ENCODE measurements at places on chromosomes 13 and 19.

DNA sequence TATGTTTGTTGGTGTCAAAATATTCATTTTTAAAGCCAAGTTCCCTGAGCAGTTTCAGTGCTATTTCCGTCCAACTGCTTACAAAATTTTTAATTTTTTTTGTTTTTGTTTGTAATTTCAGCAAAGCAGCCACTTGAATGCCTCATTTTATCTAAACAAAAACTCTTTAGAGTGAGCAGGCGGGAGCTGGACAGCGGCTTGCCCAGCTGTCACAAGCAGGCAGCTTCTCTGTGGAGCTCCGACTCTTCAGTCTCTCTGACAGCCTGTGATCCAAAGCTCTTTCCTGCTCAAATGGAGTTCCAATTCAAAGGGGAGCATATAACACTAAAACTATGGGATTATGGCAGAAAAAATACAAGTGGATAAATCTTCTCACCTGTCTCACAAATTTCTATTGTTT lies 618.3 kb upstream of the PCDH20 start:
- DNase-seq = no peak

DNA sequence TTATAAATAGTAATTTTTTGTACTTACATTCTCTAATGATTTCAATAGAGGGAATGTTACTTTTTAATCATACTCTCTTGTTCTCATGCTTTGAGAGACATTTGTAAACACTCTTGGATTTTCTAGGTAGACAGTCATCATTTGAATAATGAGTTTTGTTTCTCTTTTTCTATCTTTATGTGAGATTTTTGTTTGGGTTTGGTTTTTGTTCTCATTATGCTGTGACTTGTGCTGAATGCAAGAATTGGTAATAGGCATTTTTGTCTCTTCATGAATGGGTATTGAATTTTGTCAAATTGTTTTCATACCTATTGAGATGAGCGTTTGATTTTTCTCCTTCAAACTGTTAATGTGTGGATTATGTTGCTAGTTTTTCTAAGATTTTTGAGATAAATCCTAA lies 56.8 kb upstream of the GPR183 start:
- no peak for DNase-seq

GRCh38 chr13:98300956-98301641 lies 124.0 kb upstream of the RNF113B start:
- no peak for DNase-seq

DNA sequence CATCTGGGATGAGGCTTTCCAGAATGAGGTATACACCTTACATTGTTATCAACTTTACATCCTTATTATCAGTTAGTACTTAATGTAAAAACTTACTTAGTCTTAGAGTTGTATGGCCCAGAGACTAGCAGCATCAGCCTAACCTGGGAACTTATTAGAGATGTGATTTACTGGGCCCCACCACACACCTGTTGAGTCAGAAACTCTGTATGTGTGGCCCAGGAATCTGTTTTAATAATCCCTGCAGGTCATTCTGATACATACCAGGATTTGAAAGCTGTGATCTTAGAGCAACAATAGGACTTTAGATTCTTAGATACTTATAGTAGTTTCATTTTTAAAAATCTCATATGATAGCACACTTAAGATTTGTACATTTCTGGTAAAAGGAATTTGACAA lies 17.4 kb downstream of the FNDC3A start:
- DNase-seq = no peak

GRCh38 chr19:54517483-54517882 lies 14.9 kb downstream of the LAIR2 start:
- DNase-seq = no peak

DNA sequence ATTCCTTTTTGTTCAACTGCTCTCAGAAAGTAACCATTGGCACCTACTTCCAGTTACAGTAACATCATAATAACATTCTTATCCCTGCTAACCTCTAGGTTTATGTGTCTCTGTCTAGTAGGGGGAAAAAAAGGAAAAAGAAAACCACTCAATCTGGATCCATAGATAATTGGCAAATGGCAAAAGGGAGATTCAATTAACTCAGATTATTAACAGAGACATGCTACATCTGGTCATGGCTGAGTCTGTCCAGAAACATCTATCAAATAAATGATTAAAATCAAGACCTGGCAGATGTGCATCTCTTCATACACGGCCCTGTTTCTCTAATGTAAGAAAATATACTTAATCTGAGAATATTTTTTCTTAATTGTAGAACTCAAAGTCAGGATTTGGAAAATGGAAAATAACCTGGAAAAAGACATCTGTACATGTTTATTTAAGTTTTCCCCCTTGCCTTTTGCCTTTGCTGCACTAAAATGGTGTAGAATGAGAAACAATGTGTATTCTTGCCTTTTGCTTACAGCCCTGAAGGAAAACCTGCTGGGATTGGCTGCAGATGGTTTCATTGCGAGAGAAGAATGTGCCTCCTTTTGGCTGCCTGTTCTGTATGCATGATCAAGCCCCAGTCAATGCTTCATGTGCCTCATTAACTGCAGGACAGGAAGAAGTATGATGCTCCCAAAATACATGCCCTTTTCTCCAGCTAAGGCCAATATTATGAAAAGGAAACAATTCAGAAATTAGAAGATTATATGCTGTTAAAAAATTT lies 921.6 kb upstream of the PCDH20 start:
- DNase-seq = no peak

DNA sequence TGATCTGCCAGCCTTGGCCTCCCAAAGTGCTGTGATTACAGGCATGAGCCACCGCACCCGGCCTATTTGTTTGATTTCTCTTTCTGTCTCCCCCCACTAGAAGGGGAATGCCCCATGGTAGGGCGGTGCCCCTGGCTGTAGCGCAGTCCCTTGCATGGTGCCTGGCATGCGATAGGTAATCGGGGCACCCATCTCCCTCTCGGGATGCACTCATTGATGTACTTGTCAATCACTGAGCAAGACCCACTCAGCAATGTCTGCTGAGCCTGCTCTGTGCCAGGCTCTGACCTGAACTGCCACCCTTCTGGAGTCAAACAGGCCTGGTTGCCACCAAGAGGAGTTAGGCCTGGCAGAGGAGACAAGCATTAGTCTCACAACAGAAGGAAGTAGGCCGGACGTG lies 19.8 kb downstream of the DNM2 start:
- DNase-seq = no peak

DNA sequence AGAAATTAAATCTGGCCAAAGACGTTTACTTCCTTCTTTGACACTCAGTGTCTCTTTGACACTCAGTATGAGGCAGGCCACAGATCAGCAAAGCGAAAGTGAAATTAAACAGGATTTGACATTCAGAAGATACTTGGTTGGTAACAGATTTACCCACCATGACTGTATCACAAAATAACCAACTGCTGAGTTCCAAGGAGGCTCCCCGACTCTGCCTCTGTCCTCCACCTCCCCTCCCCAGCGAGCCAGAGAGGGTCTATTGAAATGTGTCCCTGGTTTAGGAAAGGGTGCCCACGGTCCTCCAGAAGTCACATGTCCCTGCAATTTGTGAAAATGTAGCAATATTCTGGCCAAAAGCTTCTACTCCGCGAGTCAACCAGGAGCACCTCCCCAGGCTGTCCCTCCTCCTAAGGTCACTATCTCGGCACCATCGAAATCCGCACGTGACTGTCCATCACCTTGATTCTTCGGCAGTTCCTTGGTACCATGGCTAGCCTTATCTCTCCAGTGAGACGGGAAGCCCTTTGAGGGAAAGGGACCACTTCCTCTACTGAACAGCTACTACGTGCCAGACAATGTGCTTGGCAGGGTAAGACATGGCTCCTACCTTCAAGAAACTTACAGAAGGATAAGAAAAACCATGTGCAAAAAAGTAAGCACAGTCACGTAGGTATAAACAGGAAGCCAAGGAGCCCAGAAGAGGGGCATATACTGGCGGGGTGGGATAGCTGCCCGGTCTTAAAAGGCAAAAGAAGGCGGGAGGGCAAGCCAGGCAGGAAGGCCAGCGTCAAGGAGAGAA lies 1.5 kb downstream of the N4BP2L1 start:
- DNase-seq = no peak

GRCh38 chr19:19458110-19458816 lies 52.8 kb downstream of the GATAD2A start:
- no peak for DNase-seq

DNA sequence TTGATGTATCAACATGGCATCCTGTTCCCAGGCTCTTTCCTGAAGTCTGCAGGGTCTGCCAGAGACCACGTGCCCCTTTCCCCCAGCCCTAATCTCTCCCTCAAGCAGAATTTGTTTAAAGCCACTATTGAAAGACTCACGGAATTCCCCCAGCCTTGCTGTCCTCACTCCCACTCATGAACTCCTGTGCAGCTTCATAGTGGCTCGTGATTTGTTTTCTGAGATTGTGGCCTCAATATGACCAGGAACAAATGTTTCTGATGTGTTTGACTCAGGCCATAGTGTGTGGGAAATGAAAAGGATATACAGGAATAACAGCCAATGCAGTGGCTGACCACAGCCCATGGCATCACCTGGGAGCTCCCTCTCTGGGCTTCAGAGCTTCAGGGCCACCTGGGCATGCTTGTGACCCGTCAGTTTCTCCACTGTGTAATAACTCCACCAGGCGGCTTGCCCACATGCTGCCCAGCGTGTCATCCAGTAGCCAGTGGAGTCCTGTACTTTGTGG lies 8.1 kb upstream of the SERPINE3 start:
- no peak for DNase-seq

DNA sequence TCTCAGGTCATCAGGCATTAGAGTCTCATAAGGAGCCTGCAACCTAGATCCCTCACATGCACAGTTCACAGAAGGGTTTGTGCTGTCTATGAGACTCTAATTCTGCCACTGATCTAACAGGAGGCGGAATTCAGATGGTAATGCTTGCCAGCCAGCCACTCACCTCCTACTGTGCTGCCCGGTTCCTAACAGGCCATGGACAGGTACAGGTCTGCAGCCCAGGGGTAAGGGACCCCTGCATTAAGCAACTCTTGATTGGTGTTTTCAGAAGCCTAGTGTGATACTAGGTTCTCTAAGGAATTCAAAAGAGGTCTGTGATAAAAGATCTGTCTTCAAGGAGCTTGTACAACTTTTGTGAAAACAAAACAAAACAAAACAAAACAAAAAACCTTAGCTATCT lies 31.1 kb downstream of the CAB39L start:
- DNase-seq = no peak

DNA sequence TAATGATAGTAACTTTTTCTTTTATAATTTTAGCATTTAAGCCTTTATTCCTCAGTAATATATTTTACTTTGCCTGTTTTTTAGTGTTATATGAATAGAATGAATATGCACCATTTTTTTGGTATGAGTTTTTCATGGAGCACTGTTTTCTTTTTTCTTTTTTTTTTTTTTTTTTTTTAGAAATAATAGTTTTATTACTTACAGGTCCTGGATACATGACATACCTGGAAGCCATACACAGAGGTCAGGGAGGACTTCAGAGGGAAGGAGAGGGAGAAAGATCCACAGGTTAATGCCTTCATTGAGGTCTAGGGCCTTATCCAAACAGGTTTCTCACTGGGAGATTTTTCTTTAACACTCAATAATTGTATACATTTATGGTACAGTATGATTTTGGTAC lies 26.4 kb downstream of the KCTD4 start:
- no peak for DNase-seq

- no peak for DNase-seq
Measured at GRCh38 chr19:55437410-55437809, 5.7 kb downstream of the SHISA7 start.

GRCh38 chr13:29703421-29703820 lies 107.9 kb upstream of the SLC7A1 start:
- DNase-seq = no peak

- no peak for DNase-seq
Measured at GRCh38 chr13:33932769-33933406, 114.9 kb downstream of the RFC3 start.

DNA sequence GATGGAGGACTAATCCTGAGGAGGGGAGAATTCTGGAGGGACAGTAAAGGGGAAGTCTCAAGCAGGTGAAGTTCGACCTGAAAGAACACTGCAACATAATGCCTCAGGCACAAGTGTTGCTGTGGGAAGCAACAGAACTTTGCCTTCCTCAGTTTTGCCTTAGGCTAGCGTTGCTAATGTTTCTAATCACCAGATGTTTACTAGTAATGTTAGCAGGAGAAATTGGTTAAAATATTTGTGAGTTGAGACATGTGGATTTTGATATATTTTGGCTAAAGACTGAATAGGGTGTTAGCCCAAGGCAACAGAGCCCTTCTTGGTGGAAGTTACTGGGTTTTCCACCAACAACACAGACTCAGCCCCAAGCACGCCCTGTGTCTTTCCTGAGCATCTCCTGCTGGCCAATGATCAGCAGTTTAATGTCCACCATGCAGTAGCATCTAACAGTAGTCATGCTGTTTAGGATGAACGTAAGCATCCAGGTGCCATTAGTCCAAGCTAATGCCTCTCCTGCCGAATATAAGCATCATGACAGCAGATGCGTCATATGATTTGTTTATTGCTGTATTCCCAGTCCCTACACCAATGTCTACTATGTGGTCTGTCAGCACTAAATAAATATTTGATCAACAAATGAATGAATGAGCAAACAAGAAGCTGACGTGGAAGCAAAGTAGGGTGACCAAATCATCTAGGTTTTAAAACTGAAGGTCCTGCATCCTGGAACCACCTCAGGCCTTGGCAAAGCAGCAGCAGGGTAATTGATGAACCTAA lies 511.9 kb upstream of the HTR2A start:
- no peak for DNase-seq

- DNase-seq = no peak
Measured at GRCh38 chr19:49499030-49499670, 2.9 kb downstream of the RPS11 start.

DNA sequence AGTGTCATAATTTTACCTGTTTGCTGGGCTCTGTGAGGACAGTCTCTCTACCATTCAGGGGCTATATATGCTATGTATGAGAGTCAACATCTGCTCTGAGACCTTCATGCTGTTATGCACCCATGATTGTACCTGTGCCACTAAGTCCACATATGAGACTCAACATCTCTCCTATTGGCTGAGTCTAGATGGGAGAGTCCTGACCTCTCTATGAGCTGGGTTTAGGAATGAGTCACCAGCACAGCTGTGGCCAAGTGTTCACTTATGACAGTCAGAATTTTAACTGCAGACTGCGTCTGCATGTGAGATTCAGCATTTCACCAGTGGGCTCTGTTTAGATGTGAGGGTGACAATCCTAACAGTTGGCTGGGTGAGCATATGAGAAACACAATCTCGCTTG lies 49.5 kb downstream of the ZNF729 start:
- DNase-seq = no peak

DNA sequence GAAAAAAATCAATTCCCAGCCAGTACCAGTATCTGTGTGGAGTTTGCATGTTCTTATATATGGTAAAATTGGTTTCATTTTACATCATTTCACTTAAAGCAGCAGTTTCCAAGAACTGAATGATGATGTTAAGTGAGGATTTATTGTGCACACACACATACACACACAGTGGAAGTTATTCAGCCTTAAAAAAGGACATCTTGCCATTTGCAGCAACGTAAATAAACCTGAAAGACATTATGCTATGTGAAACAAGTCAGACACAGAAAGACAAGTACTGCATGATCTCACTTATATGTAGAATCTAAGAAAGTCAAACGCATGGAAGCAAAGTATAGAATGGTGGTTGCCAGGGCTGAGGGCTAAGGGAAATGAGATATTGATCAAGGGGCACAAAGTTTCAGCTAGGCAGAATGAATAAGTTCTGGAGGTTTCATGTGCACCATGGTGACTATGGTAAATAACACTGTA lies 5.3 kb downstream of the SIGLECL1 start:
- no peak for DNase-seq

All from esophagus squamous epithelium (tissue), 5 donors.